ENCODE measurements at places on chromosomes 7 and 10.
A peak's percentile ranks its signal among the peaks of the same experiment; 100 is the strongest.

- no peak for DNase-seq
These were observed 92.2 kb downstream of the SRPK2 start for GRCh38 chr7:105296491-105296890.

- DNase-seq = peak; percentile 92
These were observed 24.4 kb upstream of the PPIF start for GRCh38 chr10:79322616-79323543.

DNA sequence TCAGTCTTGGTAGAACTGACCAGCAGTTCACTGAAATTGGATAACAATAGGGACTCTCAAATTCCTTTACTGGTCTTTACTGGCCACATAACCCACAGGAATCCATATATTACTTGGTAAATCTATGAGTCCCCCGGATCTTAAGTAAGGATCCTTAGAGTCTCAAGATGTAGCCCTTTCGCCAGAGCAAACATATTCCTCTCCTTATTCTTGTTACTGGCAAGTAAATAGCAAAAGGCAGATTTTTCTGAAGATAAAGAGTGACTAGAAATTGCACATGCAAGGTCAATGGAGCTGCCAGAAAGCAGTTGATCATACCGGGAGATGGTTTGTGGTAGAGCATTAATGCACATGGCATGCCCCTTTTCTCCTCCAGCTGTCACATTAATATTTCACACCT is 283.0 kb downstream of the HDAC9 start:
- DNase-seq = no peak

GRCh38 chr10:112773783-112774182 is 176.3 kb upstream of the TCF7L2 start:
- DNase-seq = no peak

- no peak for DNase-seq
These were observed 13.9 kb upstream of the TECTB start for GRCh38 chr10:112269266-112269665.

GRCh38 chr7:64611717-64612116 is 48.8 kb upstream of the ZNF680 start:
- no peak for DNase-seq

DNA sequence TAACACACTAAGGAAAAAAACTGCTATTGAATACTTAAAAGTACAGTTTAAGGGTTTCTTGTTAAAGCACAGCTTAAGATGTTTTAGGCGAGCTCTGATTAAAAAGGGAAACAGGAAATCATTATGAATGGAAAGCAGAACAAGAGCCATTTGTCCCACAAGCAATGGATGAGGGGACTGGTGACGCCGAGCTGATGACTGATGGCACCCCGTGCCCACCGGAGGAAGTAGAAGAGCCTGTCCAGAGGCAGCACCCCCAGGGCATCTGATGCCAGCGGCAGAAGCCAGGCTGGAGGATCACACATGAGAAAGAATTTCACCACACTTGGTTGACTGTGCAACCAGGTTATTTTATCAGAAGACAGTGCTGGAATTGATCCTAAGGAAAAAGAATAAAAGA is 15.0 kb upstream of the INSIG1 start:
- peak; percentile 26 for DNase-seq

DNA sequence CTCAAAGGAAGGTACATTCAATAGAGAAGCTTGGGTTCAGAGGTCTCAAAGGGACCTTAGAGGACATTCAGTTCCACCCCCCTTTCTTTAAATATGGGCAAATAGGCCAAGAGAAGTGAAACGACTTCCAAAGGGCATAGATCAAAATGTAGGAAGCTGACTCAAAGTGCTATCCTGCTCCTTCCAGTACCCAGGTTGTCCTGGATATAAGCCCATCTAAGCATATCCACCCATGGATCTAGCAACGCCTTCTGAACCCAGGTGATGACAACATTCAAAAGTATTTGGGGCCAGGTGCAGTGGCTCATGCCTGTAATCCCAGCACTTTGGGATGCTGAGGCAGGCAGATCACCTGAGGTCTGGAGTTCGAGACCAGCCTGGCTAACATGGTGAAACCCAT is 5.3 kb downstream of the ATXN7L1 start:
- DNase-seq = no peak

GRCh38 chr7:75740846-75741497 is 2.2 kb upstream of the HIP1 start:
- no peak for DNase-seq

- no peak for DNase-seq
These were observed 56.9 kb downstream of the PRR15 start for GRCh38 chr7:29620556-29620930.

DNA sequence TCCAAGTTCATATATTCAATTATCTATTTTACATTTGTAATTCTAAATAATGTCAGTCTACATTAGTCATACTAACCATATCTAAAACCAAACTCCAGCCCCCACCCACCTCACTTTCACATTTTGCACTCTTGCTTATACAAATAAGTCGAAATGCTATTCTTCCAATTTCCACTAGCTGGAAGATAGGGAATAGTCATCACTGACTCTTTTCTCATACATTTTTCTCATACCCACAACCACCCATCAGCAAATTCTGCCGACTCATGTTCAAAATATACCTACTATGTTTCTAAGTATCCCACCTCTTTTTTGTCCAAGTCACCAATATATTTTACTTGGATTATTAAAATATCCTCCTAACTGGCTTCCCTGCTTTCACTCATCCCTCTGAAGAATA is 93.2 kb upstream of the DGKB start:
- DNase-seq = no peak

GRCh38 chr7:70645279-70645678 is 486.7 kb upstream of the GALNT17 start:
- DNase-seq = no peak

DNA sequence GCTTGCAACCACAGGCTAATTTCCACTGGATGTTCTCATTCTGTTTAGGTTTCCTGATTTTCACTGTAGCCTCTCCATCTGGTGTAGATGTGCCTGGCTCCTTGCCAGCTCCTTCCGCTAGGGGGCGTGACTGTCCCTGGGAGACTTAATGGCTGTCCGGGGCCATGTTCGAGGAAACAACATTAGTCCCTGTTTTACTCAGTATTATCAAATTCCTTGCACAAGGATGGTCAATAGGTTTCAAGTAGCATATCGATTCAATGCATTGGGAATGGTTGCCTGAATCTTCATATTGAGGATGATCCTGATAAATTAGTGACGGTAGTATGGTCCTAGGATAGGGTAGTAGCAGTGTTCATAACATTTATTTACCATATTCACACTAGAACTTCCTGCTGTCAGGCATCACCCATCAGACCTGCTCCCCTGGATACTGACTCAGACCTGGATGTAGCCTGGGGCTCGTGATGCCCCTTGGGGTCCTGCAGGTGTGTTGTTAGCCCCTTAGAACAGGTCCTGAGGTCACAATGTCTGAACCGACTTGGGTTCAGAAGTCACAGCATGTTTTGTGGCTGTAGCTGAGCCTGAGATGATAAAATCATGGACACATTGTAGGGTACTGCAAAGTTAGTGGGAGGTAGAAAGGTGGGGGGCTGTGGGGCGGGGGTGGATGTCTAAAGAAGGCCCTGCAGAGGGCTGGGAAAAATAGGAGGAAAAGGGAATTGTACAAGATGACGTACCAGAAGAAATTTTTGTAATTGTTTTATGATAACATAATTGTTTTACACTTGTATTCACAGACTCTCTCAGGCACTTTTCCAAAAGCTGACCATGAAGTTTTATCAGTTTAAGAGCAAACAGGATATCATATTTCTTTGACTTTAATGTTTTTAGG is 8.9 kb upstream of the EXOC6 start:
- DNase-seq = no peak

DNA sequence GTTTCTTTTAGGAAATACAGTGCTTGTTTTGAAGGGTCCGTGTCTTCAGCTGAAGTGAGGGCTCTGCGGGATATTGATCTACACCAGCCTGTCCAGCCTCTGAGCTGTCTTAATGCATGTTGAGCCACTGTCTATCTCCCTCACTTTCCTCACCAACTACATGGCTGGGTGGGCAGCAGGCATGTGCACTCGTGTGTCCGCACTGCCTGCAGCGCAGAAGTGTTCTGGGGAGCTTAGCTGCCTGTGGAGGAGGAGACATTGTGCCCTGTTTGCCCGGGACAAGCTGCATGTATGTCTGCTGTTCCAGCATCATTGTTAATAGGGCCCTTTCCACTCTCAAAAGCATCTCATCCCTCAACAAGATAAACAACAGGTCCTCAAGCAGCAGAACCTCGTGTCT is 133.1 kb upstream of the EEPD1 start:
- DNase-seq = no peak

GRCh38 chr7:107907790-107908189 is 16.8 kb downstream of the DLD start:
- DNase-seq = no peak

DNA sequence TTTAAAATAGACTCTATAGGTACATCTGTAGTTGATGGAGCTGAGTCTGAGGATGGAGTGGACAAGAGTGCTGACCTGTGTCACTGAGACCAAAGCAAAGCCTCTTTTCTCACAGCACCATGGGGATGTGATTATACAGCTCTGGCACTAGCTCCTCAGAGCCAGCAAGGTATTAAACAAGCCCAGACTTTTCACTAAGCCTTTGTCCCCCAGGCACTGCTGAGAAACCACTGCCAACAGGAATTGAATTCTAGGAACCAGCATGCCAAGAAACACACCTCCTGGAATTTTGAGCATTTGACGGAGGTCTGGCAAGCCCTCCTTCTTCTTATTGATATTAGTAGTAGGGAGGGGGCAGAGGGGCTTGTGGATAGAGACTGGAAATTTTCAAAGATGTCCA is 147.0 kb downstream of the C1GALT1 start:
- no peak for DNase-seq

GRCh38 chr10:118531105-118531852 is 64.2 kb downstream of the PRLHR start:
- no peak for DNase-seq

DNA sequence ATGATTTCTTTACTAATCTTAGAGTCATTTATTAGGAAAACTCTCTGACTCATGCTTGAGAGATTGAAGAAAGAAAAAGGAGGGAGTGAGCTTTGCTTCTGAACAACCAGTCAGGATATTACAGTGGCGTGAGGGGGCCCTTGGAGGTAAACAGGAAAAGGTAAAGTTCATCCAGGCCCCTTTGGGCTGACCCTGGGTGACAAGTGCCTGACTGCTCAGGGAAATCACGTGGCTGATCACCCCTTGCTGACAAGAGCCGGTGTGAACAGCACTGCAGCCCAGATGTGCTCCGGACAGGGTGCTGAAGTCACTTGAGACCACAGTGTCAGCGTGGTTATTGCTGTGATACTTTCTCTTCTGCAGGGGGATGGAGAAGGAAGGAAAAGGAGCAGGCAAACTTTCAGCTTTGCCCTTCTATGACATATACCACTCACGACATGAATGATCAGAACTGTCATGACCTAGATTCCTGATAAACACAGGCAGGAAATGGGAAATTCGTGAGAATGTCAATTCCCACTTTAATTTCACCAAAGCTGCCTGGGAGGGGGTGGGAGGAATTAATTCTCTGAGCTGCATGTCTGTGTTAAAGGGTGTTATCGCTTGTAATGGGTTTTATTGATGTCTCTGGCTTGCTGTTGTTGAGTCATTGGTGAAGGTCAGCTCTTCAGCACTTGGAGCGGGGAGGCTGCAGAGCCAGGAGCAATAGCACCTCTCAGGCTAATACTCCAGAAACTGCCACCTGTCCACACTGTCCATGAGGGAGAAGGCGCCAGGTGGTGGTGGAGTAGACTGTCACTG is 139.8 kb upstream of the AOAH start:
- no peak for DNase-seq

DNA sequence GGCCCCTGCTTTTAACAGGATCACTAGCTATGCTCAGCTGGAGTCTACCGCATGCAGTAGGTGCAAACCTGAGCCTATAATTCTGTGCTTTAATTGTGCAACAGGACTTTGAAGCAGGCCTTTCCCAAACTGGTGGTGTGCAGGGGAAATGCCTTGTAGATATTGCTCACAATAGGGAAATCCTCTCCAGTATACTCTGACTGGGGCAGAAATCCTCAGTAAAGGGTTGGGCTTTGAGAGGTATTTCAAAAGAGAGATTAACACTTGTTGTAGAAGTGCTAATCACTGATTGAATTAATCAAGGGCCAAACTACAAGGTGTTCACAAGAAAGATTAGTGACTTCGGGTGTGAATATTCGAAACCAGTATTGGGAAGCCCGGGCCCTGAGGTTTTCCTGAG is 58.5 kb upstream of the EXOC6 start:
- DNase-seq = no peak

GRCh38 chr10:72638586-72639440 is 12.9 kb upstream of the MICU1 start:
- DNase-seq = no peak

Measured in GDM1 (cell line).